ENCODE measurements at places on chromosomes 6 and 20. TPM values are rescaled to one million over a fixed set of nuclear protein-coding genes. Genes with fewer than 3 reads are reported as not detected.

SCUBE3 gene
- 0.39 TPM for polyA plus RNA-seq

CGA gene
- polyA plus RNA-seq = not detected

BEND3 gene
- 9.2 TPM for polyA plus RNA-seq

BPIFA1 gene
- polyA plus RNA-seq = not detected

ADGRF5 gene
- not detected for polyA plus RNA-seq

SMOC2 gene
- polyA plus RNA-seq = 3.5 TPM

All from GM23338 (cell line).